Umbilical cord (tissue), 2 donors: ENCODE measurements at places on chromosomes 3 and 15. TPM values are rescaled to one million over a fixed set of nuclear protein-coding genes. Genes with fewer than 3 reads are reported as not detected.

GPR87 gene
- 4.1 TPM for total RNA-seq

GRCh38 chr3:127384717-127385539 lies 97.1 kb upstream of the PRR20G start:
- DNase-seq, result no peak

DNA sequence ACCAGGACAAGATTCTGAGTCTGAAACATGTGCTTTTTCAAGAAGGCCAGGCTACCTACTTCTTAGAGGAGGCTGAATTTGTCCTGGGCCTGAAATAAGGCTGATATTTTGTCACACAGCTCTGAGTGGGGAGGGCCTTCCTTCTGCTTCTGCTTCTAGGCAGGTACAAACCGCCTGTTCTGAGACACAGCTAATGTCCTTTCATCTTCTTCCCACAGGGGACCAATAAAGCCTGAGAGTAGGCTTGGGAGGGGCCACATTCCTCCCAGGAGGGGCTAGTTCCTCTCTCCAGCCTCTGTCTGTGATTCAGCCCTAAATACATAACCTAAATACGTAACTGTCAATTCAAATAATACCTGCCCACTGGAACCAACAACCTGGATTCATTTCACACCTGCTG lies 34.8 kb downstream of the CRYGS start:
- no peak for DNase-seq

GRCh38 chr3:99638167-99638948 lies at the start of gene COL8A1:
COL8A1 (plus strand) TSS chr3:99638594; CDS start chr3:99790683, 152,089 bp downstream.
- DNase-seq, result peak; percentile 75
